ENCODE measurements at places on chromosomes 1 and 21.

- no peaks in the 10 kb centered on the region for H3K4me1 ChIP-seq
- no peaks in the 10 kb centered on the region for H3K36me3 ChIP-seq
- peaks cover 9% of the 10 kb centered on the region for H3K27me3 ChIP-seq
- H3K27ac ChIP-seq = no peak overlapping the region
- H3K4me3 ChIP-seq = no peak overlapping the region
Observed at GRCh38 chr1:204818998-204819397, 51.7 kb upstream of the NFASC start.

DNA sequence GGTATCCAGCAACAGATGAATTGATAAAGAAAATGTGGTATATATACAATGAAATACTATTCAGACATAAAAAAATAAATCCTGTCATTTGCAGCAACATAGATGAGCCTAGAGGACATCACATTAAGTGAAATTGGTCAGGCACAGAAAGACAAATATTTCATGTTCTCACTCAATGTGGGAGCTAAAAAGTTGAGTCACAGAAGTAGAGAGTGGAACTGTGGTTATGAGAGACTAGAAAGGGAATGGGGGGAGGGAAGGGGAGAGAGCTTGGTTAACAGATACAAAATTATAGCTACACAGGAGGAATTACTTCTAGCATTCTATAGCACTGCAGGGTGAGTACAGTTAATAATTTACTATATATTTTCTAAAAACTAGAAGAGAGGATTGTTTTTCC lies 37.1 kb upstream of the SERPINC1 start:
- peaks cover 17% of the 10 kb centered on the region for H3K4me1 ChIP-seq
- H3K27me3 ChIP-seq = no peaks in the 10 kb centered on the region
- H3K36me3 ChIP-seq = peaks cover 17% of the 10 kb centered on the region
- no peak for DNase-seq

GRCh38 chr1:32496127-32496526 lies 31.3 kb downstream of the ZBTB8B start:
- DNase-seq = no peak
- peaks cover 25% of the 10 kb centered on the region for H3K27me3 ChIP-seq
- no peak overlapping the region for H3K27ac ChIP-seq
- H3K36me3 ChIP-seq = no peaks in the 10 kb centered on the region

DNA sequence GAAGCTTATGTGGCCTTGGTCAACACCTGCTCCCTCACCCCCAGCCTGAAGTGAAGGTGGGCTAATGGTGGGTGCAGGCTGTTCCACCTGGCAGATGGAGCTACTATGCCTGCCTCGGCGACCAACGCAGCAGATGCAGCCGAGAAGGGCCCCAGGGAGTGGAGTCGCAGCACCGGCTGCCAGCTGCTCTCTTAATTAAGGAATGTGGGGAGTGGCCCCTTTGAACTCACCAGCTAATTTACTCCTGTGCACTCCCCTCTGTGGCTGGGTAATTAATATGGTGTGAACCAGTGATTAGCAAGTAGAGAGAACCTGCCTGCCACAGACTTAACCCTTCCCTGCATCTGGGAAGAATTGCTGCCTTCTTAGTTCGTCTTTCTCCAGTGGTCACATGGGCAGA lies 3.3 kb upstream of the SLAMF8 start:
- DNase-seq = no peak
- no peak overlapping the region for H3K27ac ChIP-seq
- no peaks in the 10 kb centered on the region for H3K36me3 ChIP-seq
- H3K4me3 ChIP-seq = no peak overlapping the region
- no peaks in the 10 kb centered on the region for H3K27me3 ChIP-seq

- peak overlapping the region; percentile 83 for H3K4me3 ChIP-seq
- no peaks in the 10 kb centered on the region for H3K36me3 ChIP-seq
- DNase-seq = no peak
- peaks cover 31% of the 10 kb centered on the region for H3K4me1 ChIP-seq
Observed at GRCh38 chr1:6700853-6701436, 671 bp downstream of the DNAJC11 start.

GRCh38 chr1:93678491-93678890 lies 3.1 kb downstream of the BCAR3 start:
- H3K36me3 ChIP-seq = no peaks in the 10 kb centered on the region
- peaks cover 9% of the 10 kb centered on the region for H3K4me1 ChIP-seq

DNA sequence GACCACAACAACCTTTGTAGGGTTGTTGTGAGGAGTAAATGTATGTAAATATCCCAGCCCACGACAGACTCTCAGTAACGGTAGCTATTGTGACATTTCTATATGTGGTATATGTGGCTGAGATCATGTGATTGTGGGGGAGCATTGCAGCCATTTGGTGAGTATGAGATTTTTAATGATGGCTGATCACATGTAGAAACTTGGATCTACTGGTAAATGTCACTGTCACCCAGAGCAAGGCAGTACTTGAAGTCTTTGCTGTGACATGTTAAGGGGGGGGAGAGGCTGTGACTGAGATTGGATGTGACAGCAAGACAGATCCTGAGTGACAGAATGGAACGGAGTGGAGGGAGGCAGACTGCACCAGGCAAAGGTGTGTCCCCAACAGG lies 23.9 kb upstream of the MEF2D start:
- no peaks in the 10 kb centered on the region for H3K36me3 ChIP-seq
- peak; percentile 45 for DNase-seq
- no peaks in the 10 kb centered on the region for H3K27me3 ChIP-seq
- H3K4me1 ChIP-seq = peaks cover 34% of the 10 kb centered on the region
- no peak overlapping the region for H3K27ac ChIP-seq
- no peak overlapping the region for H3K4me3 ChIP-seq

DNA sequence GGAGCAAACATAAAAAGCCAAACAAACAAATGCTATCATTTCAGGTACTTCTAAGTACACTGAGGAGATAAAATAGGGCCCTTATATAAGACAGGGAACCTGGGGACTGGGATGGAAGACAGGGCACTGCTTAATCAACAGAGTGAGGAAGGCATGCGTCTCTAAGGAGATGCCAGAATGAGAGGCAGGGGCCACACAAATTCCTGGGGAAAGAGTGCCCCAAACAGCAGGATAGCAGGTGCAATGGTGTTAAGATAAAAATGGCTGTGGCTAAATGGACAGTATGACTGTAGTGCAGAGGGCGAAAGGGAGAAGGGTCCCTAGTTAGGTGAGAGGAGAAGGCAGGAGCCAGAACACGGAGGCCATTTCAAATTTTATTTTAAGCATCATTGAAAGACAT lies 113.9 kb downstream of the ZBTB18 start:
- no peak overlapping the region for H3K27ac ChIP-seq
- H3K4me3 ChIP-seq = no peak overlapping the region
- H3K27me3 ChIP-seq = no peaks in the 10 kb centered on the region
- no peak for DNase-seq
- H3K36me3 ChIP-seq = no peaks in the 10 kb centered on the region

GRCh38 chr1:2194898-2195673 lies 514 bp upstream of the FAAP20 start:
- H3K36me3 ChIP-seq = no peaks in the 10 kb centered on the region
- peak; percentile 92 for DNase-seq
- peak overlapping the region; percentile 93 for H3K27ac ChIP-seq
- no peaks in the 10 kb centered on the region for H3K27me3 ChIP-seq
- H3K4me3 ChIP-seq = peak overlapping the region; percentile 78

GRCh38 chr1:61740751-61741700 lies 1.3 kb upstream of the PATJ start:
- DNase-seq = no peak
- H3K27ac ChIP-seq = no peak overlapping the region
- peak overlapping the region; percentile 93 for H3K4me3 ChIP-seq
- peaks cover 16% of the 10 kb centered on the region for H3K4me1 ChIP-seq
- no peaks in the 10 kb centered on the region for H3K36me3 ChIP-seq
- H3K27me3 ChIP-seq = no peaks in the 10 kb centered on the region

GRCh38 chr1:42981255-42981805 lies 22.7 kb upstream of the SLC2A1 start:
- H3K27me3 ChIP-seq = no peaks in the 10 kb centered on the region
- DNase-seq = no peak
- H3K4me3 ChIP-seq = no peak overlapping the region
- no peaks in the 10 kb centered on the region for H3K36me3 ChIP-seq

DNA sequence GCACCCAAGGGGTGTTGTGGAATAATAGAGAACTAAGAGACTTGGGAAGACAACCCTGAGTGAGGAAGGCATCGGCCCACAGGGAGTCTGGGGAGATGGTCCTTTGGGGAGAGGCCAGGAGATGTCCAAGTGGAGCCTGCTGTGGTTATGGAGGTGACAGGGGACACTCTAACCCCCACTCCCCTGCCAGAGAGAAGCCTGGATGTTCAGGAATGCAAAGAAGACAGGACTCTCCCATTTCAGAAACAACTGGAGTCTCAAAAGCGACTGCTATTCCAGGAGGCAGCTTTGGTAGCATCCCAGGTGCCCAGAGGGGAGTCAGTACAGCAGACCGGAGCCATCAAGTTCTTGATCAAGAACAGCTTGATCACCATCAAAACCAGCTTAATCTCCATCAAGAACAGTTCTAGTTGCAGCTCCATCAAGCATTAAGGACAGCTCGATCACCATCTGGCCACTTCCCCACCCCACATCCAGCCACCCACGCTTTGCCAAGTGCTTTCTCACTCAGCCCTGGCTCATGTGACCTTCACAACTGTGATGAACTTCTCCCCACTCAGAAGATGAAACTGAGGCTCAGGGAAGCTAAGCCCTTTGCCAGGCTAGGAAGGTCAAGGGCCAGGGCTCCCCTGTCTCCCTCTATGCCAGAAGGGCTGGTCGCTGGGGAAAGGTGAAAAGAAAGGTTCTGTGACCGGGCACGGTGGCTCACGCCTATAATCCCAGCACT lies 743 bp downstream of the CD52 start:
- H3K27ac ChIP-seq = peak overlapping the region; percentile 96
- H3K27me3 ChIP-seq = no peaks in the 10 kb centered on the region
- H3K4me1 ChIP-seq = peaks cover 69% of the 10 kb centered on the region
- H3K36me3 ChIP-seq = peaks cover 8% of the 10 kb centered on the region

GRCh38 chr1:43284546-43285110 lies 753 bp downstream of the C1orf210 start:
- H3K36me3 ChIP-seq = no peaks in the 10 kb centered on the region
- H3K27me3 ChIP-seq = no peaks in the 10 kb centered on the region
- no peak for DNase-seq
- H3K4me1 ChIP-seq = no peaks in the 10 kb centered on the region

- no peaks in the 10 kb centered on the region for H3K4me1 ChIP-seq
- H3K4me3 ChIP-seq = no peak overlapping the region
- no peak for DNase-seq
- no peaks in the 10 kb centered on the region for H3K27me3 ChIP-seq
- no peak overlapping the region for H3K27ac ChIP-seq
Observed at GRCh38 chr1:164191191-164191590, 367.8 kb upstream of the PBX1 start.

GRCh38 chr1:39657923-39658485 lies 13.9 kb downstream of the NT5C1A start:
- peaks cover 8% of the 10 kb centered on the region for H3K27me3 ChIP-seq
- H3K4me3 ChIP-seq = no peak overlapping the region
- no peaks in the 10 kb centered on the region for H3K36me3 ChIP-seq
- peak; percentile 83 for DNase-seq
